ENCODE measurements at places on chromosomes 5 and 9.

DNA sequence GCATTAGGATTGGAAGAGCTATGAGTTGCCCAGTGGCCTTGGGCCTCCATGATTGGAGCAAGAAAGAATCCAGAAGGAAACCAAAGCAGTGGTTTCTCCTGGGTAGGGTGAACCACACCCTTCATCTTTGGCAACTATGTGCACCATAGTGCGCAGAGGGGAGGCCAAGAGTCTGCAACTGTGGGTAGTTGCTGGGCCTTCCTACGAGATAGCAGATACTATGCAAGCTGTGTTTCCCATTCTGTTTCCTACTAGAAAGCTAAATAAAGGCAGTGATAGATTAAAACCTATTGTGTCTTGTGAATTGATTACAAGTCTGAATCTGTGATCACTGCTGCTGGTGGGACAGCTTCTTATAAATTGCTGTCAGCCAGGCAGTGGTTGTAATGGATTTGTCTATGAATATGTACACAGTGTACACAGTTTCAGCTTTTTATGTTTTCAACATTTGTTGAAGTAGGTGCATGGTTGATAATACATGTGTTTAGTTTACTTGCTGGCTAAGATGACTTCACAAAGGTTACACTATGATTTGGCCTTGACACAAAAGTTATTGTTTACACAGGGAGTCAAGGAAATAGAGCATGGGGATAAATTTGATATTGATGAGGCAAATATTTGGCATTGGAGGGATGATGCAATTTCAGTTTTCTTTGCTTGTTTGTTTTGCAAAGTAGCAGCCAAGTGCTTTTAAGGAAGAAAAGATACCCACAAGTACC, 23.7 kb upstream of the PDE8B start:
- no peak for DNase-seq

GRCh38 chr9:127909839-127910273, 7.0 kb downstream of the ST6GALNAC4 start:
- DNase-seq: no peak

- no peak for DNase-seq
These were observed 24.9 kb downstream of the LPCAT1 start for GRCh38 chr5:1498623-1499416.

- no peak for DNase-seq
These were observed 14.4 kb downstream of the GLRX start for GRCh38 chr5:95808013-95808685.

- DNase-seq: no peak
These were observed 59.8 kb upstream of the NFIB start for GRCh38 chr9:14373706-14374105.

DNA sequence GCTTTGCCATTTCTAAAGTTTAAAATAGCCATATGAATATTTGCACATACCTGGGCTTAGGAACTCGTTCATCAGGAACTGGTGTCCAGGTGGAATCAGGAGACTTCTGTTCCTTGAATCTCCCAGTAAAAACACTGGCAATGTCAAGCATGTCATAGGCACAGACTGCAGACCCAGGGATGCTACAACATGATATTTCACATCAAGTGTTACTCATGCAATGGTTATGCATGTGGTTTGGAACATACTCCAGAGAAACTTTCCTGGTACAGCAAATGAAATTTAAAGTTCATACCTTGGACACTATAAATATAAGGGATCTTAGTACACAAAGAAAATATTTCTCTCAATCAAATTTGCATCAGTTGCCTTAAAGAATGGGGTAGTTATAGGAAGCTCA, 92.2 kb downstream of the SEMA6A start:
- DNase-seq: no peak

GRCh38 chr5:35198075-35198474, 32.2 kb downstream of the PRLR start:
- DNase-seq: no peak

DNA sequence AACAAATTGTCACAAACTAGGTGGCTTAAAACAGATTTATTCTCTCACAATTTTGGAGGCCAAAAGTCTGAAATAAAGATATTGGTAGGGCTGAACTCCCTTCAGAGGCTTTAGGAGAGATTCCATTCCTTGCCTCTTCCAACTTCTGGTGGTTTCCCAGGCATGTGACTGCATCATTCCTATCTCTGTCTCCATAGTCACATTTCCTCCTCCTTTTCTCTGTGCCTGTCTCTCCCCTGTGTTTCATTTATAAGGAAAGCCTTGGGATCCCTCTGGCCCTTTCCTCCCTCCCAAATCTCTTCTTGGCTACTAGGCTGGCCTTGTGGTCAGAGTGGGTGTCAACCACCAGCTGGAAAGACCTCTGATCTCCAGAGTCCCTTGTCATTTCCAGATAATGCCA, 78.2 kb downstream of the SNX18 start:
- DNase-seq: no peak

DNA sequence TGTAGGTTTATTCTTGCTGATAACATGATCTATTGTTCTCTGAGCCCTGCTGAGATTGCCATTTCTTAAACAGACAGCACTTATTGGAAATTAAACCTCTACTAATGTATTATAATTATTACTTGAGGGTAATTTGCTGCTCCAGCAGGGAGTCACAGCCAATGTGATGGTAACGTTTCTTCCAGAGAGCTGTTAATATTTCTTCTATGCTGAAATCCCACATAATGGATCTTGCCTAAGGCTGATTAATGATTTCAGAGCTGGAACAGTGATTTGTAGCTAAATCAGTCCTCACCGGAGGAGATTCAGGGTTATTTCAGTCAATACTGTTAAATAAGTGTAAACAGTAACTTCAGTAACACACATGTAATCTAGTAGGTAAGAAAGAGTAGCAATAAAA, 170.1 kb downstream of the CDH12 start:
- no peak for DNase-seq

DNA sequence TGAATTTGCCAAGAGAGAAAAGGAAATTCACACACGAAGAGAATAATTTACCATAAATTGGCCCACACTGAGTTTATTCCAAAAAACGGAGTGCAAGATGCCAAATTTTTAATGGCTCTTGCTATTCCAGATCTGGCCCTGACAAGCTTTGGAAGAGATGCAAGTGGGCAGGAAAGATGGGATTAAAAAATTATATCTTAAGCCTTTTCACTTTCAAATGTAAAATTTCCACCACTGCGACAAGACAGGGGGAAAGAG, 352.4 kb downstream of the GLIS3 start:
- no peak for DNase-seq

- DNase-seq: no peak
These were observed 33.1 kb upstream of the MYOT start for GRCh38 chr5:137834498-137835049.

DNA sequence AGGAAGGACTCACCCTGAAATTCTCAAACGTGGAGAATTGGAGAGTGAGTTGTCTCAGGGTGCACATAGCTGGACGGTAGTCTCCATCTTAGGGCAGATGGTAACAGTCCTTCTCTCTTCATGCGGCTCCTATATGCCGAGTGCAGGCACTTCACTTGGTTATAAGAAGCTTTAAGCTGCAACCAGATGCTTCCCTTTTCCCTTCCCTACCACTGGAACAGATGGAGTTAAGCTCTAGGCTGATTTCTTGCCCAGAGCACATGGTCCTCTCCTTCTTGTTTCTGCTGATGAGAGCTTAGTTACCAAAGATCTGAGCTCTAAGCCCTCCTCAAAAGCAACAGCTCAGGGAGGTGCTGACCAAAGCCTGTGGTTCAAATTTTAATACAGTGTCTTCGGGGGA, 355.7 kb downstream of the ARHGEF28 start:
- DNase-seq: no peak

- DNase-seq: no peak
These were observed 6.9 kb upstream of the ABCA1 start for GRCh38 chr9:104934691-104935500.

DNA sequence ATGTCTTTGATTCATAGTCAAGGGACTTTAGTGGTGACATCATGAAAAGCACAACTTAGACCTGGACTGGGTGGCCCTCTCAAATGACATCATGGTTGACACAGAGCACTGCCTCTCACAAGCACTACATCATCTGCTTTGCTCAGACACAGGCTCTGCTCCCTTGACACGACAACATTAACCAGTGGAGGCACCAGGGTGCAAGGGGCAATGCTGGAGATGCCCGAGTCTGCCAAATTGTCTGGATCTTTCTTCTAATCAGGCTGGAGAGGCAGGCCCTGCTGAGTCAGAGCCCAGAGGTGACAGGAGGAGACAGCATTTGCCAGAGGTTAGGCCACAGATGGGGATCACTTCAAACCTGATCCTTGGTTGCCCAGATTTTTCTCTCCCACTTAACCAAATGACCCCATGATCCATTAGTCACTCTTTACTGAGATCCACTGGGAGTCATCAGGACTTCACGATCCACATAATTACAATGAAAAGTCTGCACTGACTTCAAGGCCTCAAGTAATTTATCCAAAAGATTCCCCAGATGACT, 174.4 kb downstream of the SLIT3 start:
- no peak for DNase-seq

DNA sequence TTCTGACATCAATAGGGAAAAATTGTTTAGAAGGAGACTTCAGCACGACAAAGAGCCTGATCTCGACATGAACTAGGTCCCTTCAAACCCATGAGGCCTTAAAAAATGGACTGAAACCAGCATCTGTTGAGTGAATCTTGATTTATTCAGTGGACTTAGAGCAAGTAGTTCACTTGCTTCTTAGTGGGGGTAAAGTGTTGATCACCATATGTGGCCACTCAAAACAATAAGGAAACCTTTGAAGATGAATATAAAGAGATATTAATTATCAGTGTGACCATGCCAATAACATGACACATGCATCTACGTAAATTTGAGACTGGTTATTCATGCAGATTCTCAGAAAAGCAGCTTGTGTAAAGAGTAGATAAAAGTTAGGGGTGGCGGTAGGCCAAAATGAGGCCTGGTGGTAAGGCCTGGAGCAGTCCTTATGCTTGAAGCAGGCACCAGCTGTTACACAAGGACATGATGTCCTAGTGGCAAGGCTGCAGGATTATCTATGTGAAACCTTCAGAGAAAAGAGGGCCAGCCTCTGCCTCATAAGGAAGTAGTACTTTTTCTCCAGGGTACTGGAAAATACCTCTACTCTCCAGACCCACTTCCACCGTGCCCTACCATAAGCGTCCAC, 61.3 kb downstream of the S1PR3 start:
- no peak for DNase-seq

DNA sequence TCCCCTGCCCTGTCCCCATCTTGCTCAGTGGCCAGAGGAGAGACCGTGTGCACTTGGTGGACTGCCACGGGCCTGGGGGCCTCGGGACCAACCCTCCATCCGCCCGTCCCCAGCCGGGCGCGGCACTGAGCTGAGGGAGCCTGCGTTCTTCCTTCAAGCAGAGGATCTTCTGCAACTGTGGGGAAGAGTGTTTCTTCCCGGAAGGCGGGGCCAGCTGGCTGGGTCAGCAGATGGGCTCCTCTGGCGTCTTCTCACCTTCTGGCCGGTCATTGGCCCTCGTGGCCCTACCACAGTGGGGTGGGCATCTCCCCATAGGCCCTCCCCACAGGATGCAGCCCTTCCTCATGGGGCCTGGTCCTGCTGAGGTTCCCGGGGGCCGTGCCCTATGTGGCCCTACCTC, 17.4 kb downstream of the RXRA start:
- DNase-seq: no peak

GRCh38 chr5:134464988-134465815, 53.5 kb upstream of the CDKN2AIPNL start:
- DNase-seq: no peak

DNA sequence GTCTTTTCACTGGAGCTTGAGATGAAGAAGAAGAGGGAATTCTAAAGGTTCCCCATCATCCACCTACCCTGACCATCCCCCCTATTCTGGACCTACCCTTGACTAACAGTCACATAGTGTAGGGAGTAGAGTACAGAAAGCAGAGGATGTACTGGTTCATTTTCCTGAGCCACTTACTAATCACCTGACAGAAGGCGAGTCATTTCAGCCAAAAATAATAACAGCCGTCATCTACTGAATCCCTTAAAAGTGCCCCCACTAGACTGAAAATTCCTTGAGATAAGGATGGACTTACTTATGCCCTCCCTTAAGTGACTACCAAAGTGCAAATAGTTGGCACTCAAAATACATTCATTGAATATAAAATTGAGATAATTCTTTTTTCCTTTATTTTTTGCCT, 112.2 kb downstream of the FOXD1 start:
- no peak for DNase-seq
